ENCODE measurements at places on chromosomes 3 and 15.

GRCh38 chr15:96515371-96515770 is 184.9 kb downstream of the NR2F2 start:
- no peak for DNase-seq

- DNase-seq, result no peak
Observed at GRCh38 chr3:2589336-2589969, 490.8 kb downstream of the CNTN4 start.

DNA sequence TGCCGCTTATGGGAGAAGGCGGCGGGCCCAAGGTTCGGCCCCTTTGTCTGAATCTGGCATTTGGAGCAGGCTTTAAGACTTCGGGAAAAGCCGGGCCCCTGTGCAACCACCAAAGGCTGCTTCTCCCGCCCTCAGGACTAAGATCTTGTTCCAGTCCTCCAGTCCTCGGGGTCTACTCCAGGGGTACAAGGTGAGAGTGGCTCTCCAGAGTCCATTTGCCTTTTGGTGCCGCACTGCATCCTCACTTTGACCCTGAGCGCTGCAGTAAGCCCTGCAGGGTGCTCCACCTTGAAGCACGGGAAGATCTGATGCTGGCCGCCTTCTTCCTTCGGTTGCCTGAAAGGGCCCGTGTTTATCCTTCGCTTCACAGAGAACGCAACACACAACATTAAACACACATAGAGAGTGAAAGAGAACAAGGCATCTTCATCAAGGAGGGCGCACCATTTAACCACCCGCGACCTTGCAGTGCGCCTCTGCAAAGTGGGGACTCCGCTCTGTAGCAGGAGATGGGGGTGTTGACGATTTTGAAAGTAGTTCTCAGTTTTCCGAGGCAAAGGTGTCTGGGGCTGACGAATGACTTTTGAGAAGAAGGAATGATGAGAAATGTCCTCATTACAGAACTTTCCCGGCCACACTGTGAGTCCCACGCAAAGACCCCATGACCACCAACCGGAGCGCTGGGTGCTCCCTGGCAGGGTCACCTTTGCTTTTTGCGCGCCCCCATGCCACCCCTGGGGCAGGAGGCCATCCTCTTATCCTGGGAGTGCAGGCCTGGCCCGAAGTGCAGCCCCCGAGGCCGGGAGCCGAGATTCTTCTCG is 1.0 kb downstream of the PIGZ start:
- no peak for DNase-seq

DNA sequence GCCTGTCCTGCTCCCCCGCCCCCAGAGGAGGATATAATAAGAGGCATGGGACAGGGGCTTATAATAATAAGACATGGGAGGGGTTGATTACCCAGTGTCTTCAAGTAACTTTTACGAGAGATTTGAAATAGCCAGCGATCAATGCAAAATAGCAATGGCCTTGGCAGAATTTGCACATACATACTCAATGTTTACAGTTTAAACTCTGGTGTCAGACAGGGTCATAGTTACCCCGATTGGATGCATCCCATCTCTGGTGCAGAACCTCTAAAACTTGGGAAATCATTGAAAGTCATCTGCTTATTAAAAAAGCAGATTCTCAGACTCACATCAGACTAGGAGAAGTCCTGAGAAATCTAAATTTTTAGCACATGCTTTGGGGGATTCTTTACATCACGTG is 61.0 kb downstream of the TRAK1 start:
- no peak for DNase-seq

- no peak for DNase-seq
Observed at GRCh38 chr15:66097151-66098021, 156.2 kb downstream of the MEGF11 start.

- DNase-seq, result no peak
Observed at GRCh38 chr3:171328419-171329082, 131.7 kb downstream of the TNIK start.

GRCh38 chr15:75193976-75194375 is 7.7 kb upstream of the C15orf39 start:
- no peak for DNase-seq

- DNase-seq, result no peak
Observed at GRCh38 chr3:112605285-112605684, 35.7 kb downstream of the CCDC80 start.

- no peak for DNase-seq
Observed at GRCh38 chr15:56715220-56715619, 18.1 kb downstream of the ZNF280D start.

DNA sequence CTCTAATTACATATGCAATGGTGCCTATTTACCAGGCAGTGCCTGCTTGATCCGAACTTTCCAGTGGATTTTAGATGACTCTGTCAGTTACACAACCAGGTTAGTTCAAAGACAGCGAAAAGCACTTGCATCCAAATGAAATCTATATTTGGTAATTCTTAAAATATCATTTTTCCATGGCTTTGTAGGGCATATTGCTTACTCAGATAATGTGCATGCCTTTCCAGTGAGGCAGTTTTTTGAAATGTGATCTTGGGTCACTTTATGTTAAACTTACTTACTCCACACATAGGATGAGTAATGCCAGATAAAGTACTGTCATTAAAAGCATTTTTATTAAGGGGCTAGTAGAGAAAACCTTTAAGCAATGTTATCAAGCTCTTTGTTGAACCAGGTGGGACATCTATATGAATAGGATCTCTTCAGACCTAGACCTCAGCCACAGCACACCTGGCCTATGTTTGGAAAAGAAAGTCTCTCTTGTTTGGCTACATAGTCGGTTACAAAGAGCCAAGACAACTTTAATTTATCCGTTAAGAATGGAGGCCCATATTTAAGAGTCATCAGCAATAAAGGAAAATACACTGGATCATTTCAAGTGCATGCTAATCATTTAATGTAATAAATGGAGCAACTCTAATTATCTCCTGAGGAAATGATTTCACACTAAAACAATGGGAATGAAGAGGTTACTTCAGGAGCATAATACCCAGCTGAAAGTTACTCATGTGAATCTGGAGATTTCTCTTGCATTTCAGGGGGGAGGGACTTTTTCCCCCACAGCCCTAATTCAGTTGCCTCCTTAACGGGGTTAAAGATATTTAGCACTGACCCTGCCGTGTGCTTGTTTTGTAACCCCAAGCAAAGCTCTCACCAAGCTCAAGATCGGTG is 56.3 kb upstream of the TMCO5A start:
- no peak for DNase-seq

GRCh38 chr3:192795021-192795420 is 67.7 kb upstream of the FGF12 start:
- no peak for DNase-seq

- no peak for DNase-seq
Observed at GRCh38 chr15:39585389-39585841, 4.5 kb downstream of the THBS1 start.

DNA sequence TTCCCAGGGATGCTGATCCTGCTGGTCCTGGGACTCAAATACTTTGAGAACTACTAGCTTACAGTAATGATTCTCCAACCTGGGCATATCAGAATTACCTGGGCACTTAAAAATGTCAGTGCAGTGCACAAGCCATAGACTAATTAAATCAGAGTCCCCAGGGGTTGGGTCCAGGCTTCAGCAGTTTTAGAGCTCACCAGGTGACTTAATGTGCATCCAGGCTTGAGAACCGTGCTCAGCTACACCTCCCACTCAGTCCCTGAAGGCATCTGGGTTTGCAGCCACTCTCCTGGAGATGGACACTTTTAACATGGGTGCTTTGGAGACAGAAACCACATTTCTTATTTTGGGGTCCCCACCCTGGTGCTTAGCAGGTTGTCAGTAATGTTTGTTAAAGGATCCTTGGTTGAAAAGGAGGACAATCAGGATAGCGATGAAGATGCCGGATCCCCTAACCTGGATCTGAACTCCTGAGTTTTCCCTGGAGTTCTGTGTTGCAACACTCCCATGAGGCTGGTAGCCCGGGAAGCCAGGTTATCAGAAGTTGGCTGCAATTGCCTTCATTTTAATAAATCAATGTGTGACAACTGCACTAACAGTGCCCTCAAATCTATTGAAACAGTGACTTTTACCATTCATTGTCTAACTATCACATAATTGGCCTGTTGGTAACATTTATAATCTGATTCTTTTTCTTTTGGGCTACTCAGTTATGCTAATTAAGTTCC is 48.1 kb downstream of the BFSP2 start:
- DNase-seq, result no peak

- no peak for DNase-seq
Observed at GRCh38 chr3:191296041-191296541, 33.1 kb upstream of the CCDC50 start.

DNA sequence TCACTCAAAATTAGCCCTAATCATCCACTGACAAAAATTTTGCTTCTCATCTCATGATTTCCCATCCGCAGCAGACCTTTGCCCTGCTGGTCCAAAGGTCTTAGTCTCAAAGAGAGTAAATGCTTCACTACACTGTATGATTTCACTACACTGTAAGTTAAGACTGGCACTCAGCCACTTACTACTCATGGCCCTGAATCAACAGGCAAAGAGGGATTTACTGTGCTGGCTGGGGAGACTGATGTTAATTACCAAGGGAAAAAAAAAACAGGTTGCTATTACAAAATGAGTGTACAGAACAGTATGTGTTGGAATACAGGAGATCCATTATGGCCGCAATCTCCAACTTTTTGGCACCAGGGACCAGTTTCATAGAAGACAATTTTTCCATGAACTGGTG is 214.8 kb downstream of the ZMAT3 start:
- DNase-seq, result no peak

DNA sequence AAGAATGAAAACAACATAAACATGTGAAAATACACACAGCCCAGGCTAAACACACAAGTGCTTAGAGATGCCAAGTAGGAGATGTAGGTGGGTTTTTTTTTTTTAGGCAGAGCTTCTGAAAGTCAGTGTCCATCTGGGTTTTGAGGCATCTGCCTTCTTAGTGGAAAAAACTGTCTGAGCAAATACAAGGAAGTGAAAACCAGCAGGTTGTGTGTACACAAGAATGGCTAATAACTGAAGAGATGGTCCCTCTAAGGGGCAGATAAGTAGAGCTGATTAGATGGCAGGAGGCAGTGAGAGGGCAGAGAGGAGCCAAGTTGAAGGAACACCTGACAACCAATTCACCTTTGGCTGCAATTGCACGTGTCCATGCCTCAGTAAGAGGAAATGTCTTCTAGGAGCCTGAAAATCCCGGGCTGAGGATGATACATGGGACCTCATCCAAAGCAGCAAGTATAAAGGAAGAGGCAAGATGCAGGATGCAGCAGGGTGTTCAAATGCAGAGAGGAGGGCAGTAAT is 34.9 kb downstream of the CYP19A1 start:
- no peak for DNase-seq

DNA sequence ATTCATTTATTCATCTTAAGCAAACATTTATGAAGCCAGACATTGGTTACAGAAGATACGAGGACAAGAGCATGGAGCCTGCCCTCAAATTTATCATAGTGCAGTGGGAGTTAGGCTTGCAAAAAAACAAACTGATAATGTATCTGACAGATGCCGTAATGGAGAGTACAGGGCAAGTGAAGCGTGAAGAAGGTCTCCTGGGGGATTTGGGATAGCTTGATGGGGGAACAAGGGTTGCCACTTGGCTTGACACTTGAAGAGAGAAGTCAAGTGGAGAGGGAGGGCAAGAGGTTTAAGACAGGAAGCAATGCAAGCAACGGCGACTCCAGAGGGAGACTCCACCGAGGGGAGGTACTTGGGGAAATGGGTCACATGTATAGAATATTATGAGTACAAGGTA is 129.3 kb downstream of the SSR3 start:
- DNase-seq, result no peak
